ENCODE measurements at places on chromosomes 2 and 18.

GRCh38 chr2:239304533-239305221, 96.1 kb downstream of the HDAC4 start:
- DNase-seq = no peak

GRCh38 chr2:41483226-41483625, 564.6 kb upstream of the PKDCC start:
- no peak for DNase-seq

GRCh38 chr2:184154438-184154837, 443.9 kb upstream of the ZNF804A start:
- no peak for DNase-seq

DNA sequence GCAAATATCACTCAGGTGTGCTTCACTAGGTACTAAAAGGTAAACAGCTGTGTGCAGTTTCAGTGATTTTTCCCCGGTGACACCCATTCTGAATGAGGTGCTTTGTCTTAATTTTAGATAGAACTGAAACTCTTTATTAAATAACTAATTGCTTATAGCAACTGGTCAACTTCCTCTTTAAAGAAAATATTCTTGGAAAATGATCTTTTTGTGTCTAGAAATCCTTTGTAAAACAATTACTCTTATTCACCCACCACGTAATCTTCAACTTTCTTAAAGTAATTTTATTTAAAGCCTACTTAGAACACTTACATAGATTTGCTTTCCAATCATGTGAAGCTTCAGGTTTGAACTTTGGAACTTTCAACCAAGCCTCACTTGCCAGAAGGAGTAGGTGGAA, 57.9 kb upstream of the RMDN2 start:
- DNase-seq = no peak

DNA sequence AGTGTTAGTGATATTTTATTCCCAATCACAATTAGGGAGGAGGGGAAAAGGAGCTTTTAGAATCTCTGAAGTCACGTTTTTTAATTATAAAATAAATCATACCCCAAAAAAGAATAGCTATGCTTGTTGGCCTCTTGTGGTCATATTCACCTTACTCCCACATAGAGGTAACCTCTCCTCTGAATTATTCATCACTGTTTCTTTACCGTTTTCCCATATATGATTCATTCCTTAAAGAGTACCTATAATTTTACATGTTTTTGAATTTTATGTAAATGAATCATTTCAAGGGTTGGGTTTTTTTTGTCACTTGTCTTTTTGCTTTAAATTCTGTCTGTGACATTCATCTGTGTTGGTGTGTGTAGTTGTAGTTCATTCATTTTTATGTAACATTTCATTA, 110.6 kb upstream of the CD302 start:
- no peak for DNase-seq

DNA sequence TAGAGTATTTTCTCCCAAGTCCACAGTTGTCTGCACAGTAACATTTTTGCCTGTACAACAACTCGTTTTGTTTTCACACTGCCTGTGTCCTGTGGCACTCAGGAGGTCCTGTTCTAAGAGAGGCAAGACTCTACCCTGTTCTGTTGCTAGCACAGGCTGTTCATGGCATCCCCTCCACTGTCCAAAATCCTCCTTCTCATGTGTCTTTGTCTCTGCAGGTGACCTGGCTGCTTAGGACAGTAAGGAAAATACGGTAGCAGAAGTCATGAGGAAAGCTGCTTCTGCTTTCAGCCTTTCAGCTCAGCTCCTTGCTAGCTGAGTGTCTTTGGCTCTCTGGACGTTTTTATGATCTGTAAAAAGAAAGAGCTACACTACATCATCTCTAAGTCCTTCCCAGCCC, 205.9 kb downstream of the C1D start:
- DNase-seq = no peak

- DNase-seq = no peak
Measured at GRCh38 chr2:172098650-172099471, 3.8 kb downstream of the DLX2 start.

DNA sequence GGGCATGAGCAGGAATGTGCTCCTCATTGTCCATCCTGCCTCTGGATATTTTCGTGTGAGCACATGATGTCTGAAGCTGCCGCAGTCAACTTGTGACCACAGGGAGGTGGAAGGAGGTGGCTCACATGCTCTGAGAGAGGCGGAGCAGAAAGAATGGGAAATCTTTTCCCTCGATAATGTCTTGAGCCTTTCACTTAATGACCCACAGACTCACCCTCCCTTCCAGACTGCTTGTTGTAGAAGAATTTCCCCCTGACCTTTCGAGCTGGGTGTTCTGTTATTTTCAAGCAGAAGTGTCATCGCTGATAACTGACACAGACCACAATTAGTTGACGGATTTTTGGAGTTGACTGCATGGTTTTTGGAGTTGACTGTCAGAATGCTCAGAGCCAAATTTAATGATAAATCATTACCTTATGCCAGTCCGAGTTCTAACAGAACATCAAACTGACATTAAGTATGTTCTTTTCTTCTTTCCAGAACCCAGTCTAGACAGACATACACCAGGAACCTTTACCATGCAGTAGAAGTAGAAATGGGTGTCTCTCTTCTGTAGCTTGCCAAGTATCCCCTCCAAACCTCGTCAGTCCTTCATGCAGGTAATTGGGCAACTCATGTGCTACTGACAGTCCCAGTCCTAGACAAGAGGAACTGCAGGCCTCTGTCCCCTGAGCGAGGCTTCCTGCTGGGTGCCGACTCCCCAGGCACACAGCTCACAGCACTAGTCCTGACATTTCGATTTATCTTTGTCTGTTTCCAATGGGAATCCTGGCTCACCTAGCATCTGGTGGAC, 29.4 kb upstream of the RTTN start:
- DNase-seq = no peak

DNA sequence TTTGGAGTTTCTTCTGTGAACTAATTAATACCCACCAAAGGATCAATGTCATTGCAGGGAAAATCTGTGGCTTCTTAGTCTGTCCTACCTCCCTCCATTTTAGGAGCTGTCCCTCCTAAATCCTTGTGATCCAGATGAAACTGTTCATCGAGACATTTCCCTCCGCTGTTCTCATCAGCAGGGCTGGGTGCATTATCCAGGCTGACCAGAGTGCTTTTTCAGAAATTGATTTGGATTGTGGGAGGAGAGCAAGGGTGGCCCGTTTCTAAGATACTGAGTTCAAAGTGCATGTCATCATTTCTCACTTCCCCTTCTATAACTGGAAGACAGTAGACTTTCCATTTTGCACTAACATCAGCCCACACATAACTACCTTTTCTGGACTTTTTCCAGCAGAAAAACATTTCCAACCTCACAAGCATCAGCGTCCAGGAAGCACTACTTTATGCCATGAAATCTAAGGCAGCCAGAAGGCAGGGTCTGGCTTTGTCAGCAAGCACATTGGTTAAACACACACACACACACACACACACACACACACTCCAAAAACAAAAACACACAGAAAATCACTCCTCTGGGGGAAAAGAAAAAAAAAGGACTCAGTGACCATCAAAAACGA, 94.1 kb downstream of the ANKRD44 start:
- no peak for DNase-seq

GRCh38 chr2:240358080-240358479, 77.4 kb upstream of the GPC1 start:
- no peak for DNase-seq

DNA sequence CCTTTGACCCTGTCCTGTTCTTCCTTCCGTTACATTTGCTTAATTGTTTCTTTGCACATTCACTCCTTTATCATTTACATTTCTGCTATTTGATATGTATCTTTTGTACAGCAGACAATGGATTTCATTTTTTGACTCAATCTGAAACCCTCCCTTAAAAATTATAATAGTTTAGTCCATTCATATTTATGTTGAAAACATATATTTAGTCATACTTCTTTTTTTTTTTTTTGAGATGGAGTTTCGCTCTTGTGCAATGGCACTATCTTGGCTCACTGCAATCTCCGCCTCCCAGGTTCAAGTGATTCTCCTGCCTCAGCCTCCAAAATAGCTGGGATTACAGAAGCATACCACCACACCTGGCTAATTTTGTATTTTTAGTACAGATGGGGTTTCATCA, 95.3 kb upstream of the TGFA start:
- no peak for DNase-seq

GRCh38 chr2:11411244-11411643, 54.7 kb downstream of the E2F6 start:
- DNase-seq = no peak

- DNase-seq = no peak
Measured at GRCh38 chr2:40168032-40168431, 283.9 kb downstream of the SLC8A1 start.
